ENCODE measurements at places on chromosomes 1 and 21.

DNA sequence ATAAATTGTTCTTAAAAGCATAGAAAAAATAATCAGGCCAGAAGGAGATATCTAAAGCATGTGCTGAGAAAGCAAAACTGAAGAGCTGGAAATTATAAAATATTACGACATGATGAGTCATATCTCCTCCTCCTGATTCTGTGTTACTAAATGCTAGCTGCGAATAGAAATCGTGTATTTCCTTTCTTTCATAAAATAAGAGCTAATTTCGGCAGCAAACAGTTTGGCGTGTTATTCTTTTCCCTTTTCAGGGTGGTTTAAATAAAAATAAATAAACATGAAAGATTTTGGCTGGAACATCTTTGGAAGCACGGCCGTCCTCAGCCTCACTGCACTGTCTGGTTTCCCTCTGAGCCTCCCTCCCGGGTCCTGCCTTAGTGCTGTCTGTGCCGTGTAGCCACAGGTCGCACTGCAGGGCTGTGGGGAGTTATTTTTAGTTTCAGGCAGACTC, 56.0 kb downstream of the ADARB1 start:
- no peak for DNase-seq

GRCh38 chr1:201882665-201883132, 6.0 kb upstream of the SHISA4 start:
- DNase-seq = no peak

GRCh38 chr1:206992790-206993189, 22.5 kb upstream of the FCAMR start:
- DNase-seq = no peak

DNA sequence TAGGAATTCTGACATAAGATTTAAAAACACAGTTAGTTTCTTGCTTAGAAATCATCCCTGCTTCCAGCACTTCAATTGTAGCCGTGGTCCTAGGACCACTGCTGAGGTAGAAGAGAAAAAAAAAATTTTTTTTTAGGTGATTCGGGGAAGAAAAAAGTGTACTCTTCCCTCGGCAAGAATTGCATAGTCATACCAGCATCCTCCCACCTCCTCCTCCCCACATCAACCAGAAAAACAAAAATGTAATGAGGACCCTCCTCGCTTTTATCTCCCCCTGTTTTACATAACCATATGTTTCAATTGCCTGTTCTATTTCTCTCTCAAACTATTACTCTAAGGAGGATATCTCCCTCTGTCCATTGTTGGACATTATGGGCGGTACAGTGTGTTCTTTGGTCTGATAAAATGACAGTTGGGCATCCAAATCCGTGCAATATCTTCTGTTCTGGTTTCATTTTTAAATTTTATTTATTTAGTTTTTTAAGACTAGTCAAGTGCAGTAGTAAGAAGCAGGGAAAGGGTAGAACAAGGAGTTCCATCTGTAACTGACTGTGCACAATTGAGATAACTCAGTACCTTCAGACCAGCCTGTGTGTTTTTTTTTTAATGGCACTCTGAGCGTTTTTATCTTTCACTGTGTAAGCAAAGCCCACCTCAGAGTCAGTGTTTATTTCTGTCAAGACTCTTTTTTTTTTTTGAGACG, 10.4 kb upstream of the MFSD2A start:
- DNase-seq = no peak

Data from activated T-cell treated with anti-CD3 and anti-CD28 coated beads for 4 hours (primary cell).